Activated T-cell treated with anti-CD3 and anti-CD28 coated beads, Interleukin-2, amount 50 U/mL, for 24 hours (primary cell): ENCODE measurements at places on chromosomes 6 and 20.
A peak's percentile ranks its signal among the peaks of the same experiment; 100 is the strongest.

DNA sequence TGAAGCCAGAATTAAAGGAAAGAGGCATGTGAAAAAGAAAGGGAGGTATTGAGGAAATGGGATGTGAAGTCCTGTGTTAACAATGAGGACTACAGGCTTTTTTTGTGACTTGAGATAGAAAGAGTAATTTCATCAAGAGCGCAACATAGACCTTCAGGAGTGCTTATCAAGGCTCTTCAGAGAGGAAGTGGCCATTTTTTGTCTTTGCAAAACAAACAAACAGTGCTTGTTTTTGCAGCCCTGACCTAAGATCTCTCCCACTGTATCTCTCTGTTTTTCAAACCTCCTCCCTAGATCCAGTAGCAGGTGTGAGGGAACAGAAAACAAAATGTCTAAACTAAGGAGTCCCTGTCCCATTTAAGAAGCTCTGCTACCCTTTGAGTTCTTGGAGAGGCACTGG is 710.3 kb upstream of the MARCKS start:
- DNase-seq = no peak

DNA sequence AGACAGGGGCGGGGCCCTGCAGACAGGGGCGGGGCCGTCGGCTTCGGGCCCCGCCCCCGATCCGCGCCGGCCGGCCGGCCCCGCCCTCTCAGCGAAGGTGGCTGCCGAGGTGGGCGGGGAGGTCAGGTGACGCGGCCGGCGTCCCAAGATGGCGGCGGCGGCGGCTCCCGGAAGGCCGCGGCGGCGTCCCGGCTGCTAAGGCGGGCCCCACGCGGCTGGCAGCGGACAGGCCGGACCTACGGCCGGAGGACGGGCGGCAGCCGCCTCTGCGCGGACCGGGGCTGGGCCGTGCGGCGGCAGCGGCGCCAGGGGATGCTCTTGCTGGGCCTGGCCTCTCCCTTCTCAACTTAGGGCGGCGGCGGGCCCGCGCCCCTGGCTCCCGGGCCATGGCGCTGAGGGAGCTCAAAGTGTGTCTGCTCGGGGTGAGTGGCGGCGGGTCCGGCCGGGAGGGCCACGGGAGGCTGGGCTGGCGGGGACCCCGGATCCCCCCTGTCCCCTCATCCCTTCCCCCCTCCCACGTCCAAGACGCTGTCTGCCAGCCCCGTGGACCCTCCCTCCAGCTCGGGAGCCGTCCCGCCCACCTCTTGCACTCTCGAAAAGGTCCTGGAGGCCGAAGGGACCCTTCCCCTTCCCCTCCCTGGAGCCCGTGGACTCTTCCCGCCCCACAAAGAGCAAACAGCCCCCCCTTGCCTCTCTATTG is at the start of gene RAB22A:
Gene RAB22A (plus strand): TSS at position 125 of the 700 bp plus-strand sequence. CDS start 262 bp downstream, at position 387.
- peak; percentile 86 for DNase-seq

DNA sequence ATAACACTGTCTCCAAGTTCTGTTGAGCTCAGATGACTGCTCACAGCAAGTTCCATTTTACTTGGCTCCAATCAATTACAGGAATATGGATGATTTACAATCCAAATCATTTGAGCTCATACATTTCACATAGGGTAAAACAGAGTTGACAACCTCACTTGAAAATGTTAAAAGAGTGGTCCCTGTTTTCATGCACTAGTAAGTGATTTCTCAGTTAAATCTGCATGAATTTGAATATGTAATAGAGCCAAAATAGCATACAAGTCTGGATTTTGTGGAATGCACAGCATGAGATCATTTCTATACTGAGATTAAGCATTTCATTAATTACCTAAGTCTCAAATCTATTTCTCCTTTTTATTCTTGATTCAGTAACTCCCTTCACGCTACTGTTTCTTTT is 217.6 kb downstream of the SIM1 start:
- no peak for DNase-seq

GRCh38 chr6:33585403-33586107 is 5.5 kb upstream of the BAK1 start:
- peak; percentile 95 for DNase-seq

DNA sequence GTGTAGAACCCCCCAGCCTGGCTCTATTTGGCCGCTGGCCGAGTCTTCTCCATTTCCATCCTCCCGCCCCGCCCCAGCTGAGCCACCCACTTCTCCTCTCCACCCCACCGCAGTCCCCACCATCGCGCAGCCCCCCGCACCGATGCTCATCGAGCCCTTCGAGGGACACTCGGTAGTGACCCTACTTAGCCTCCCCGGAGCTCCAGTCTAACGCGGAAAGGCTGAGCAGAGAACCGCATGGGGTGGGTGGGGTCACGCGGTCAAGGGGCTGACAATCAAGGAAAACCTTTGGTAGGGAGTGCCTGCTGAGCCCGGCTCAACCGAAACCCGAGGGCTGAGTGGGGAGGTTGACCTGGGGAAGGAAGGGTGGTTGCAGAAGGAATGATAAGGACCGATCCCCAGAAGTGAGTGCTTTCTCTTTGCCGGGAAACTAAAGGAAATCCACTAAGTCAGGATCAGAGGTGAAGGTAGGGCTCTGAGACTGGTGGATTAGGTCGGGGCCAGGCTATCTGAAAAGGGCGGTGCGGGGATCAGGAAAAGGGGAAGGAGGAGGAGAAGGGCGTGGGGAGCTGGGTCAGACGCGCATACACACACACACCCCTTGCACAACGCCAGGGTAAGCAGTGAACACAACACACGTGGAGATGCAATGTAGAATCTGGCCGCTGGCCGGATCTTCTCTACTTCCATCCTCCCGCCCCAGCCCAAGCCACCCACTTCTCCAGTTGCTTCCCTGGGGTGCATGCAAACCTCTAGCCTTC is 49.8 kb downstream of the CPXM1 start:
- DNase-seq = no peak

DNA sequence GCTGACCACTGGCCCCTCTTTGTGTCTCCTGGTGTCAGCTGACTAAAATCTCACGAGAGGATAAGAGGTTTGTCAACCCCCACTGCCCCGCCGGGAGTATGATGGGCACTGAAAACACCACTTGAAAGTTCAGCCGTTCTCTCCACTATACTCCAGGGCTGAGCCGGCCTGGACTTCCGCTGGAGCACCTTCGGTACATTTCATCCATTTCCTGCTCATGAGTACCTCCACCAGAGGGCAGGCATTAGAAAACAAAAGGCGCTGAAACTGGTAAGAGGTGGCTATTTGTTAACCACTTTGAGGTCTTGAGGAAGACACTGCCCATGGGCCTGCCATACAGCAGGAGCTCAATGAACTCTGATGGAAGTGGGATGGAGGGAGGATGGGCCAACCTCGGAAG is 17.9 kb upstream of the ANKRD60 start:
- DNase-seq = no peak

DNA sequence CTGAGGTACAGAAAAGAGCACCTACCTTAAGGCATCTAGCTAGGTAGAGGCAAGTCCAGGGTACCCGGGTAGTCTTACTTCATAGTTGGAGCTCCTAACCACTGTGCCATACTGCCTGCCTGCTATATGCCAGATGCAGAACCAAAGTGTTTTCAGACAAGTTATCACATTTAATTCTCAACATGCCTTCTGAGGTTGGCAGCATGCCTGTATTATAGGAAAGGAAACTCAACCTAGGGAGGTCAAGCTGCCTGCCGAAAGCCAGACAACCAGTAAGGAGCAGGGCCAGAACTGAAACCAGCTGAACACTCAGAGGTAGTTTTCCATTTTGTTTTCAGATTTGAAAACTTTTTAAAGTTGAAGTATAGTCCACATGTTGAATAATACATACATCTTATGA is 5.4 kb downstream of the CTNNBL1 start:
- no peak for DNase-seq

- no peak for DNase-seq
Observed at GRCh38 chr6:90303039-90303438, 6.4 kb upstream of the BACH2 start.
